Kasumi-1 (cell line): ENCODE measurements at places on chromosomes 3 and 15.

GRCh38 chr15:70772402-70772801 is 9.0 kb upstream of the UACA start:
- no peak for DNase-seq

GRCh38 chr3:8313560-8314267 is 187.9 kb upstream of the LMCD1 start:
- no peak for DNase-seq

DNA sequence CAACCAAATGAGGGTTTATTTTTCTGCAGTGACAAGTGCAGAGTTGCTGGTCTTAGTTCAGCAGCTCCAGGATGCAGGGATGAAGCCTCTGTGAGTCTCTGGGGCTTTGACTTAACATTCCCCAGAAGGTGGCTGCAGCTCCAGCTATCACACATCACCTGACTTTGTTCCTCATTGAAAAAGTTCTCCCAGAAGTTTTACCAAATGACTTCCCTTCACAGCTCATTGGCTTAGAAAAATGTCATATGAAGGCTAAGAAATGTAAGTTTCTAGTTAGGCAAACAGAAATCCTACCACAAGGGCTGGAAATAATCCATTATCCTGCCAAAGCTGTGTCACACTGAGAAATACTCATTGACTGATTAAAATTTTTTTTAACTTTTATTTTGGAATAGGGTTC is 184.9 kb downstream of the MINAR1 start:
- no peak for DNase-seq

- DNase-seq: peak; percentile 16
These were observed 22.3 kb downstream of the NKIRAS1 start for GRCh38 chr3:23894254-23895061.

DNA sequence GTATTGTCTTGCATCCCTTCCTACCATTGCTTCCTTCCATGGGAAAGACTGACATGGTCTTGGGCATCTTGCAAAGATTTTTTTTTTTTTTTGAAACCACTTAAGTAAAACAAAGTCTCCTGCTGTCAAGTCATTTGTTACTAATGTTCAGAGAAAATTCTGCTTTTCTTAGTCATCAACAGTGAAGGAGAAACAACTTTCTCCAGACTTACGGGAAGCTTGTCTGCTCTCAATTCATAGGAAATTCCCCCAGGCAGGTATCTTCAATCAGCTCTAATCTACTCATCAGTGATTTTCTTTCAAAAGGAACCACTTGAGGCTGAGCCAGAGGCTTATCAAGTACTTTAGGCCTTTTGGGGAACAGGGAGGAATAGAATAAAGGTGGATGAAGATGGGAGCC is 15.9 kb upstream of the DRD3 start:
- DNase-seq: no peak
